ENCODE measurements at places on chromosomes 1 and 21.

DNA sequence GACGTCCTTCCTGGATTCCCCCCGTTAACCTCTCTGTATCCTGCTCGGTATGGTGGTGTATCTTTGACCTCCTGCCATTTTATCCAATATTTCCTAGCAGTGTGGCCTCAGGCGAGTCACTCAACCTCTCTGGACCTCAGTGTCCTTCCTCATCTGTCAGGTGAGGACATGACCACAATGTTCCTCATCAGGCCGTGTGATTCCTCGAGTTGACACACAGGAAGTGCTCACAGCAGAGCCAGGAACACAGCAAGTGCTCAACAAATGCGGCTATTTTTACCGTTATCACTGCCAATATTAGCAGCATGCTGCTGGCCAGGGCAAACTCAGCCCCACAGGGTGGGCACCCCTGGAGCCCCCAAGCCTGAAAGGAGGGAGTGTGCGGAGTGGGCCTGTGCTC, 450.2 kb downstream of the KIF26B start:
- no peak for DNase-seq

GRCh38 chr1:25821630-25822091, 1.9 kb downstream of the MTFR1L start:
- DNase-seq, result no peak

GRCh38 chr1:150121236-150121862, 28.4 kb upstream of the PLEKHO1 start:
- DNase-seq, result no peak

GRCh38 chr1:214727274-214727673, 124.3 kb downstream of the CENPF start:
- no peak for DNase-seq

DNA sequence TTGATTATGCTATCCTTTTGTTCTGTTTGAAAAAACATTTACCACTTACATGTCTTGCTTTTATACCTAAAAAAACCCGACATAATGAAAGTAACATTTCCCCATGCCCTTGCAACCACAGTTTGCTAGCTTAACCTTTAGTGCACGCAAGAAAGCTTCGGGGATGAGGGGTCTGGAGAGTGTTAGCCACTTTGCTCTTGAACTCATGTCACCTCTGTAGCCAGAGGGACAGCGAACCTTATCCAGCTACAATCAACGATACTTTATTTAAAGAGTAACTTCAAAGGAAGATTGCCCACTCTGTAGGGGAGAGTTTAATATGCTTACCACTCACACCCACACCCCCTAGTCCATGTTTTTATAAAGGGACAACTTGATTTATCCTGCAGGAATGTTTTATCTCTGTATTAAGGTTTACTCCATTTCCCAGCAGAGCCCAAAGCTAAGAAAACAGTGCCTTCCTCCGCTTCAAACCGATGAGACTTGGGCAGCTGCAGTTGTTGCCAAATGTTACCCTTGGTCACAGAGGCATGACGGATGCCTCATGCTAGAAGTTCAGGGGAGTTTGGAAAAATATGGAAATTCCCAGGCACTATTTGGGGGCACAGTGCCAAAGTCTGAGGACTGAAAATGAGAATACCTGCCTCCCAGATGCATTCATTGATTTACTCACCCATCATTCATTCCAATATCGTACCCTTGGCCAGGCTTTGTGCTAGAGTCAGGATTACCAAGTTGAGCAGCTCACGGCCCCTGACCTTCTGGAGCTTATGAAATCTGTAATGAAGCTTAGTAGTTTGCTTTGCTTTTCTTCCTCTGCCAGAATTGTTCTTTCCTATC, 61.4 kb upstream of the VCAM1 start:
- DNase-seq, result no peak

Measured in left renal pelvis (tissue), 4 donors.